Islet precursor cell (in vitro differentiated cells): ENCODE measurements at places on chromosomes 12 and 14.

DNA sequence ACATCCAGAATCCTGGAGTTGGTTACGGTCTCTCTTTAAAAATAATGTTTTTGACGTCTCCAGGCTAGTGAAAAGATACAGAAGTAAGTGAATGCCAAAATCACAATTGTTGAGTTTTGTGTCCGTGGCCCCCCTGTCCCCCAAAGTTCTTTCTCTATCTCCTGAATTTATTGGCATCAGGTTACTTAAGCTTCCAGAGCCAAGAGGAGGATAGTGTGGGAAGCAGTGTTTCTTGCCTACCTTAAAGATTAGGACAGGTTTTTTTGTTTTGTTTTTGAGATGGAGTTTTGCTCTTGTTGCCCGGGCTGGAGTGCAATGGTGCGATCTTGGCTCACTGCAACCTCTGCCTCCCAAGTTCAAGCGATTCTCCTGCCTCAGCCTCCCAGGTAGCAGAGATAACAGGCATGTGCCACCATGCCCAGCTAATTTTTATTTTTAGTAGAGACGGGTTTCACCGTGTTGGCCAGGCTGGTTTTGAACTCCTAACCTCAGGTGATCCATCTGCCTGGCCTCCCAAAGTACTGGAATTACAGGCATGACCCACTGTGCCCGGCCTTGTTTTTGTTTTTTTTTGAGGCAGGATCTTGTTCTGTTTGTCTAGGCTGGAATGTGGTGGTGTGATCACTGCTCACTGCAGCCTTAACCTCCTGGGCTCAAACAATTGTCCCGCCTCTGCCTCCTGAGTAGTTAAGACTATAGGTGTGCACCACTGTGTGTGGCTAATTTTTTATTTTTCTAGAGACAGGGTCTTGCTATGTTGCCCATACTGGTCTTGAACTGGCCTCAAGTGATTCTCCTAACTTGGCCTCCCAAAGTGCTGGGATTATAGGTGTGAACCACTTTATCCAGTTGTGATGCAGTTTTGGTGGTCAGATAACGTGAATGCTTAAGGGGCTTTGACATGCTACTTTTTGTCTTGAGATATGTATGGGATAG, 5.4 kb downstream of the SRSF5 start:
- DNase-seq = no peak

GRCh38 chr12:32568228-32568627, 110.9 kb upstream of the DNM1L start:
- no peak for DNase-seq

DNA sequence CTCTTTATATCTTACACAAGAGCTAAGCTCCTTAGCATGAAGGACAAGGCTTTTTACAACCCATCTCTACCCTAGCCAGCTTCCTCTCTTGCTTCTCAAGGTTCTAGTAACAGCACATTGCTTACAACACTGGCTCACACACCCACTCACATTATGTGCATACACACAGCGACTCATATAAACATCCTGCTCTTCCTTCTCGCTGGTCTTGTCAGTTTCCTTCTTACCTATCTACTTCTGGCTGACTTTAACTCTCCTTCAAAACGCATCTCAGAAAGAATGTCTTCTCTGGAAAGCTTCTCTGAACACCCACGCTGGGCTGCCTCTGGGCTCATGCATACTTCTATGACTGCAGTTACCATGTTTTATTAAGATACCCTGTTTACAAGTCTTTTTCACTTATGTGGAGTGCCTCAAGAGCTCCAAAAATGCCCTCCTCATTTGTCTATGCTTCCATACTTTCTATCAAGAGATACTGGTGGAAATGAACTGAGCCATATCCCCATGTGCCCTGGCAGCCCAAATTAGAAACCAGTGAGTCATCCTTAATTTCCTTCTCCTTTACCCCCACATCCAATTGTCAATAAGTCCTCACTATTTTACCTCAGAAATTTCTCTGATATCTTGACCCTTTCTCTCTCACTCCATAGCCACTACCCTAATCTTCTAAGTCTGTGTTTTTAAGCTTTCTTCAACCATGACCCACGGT, 126.9 kb upstream of the KRAS start:
- no peak for DNase-seq

DNA sequence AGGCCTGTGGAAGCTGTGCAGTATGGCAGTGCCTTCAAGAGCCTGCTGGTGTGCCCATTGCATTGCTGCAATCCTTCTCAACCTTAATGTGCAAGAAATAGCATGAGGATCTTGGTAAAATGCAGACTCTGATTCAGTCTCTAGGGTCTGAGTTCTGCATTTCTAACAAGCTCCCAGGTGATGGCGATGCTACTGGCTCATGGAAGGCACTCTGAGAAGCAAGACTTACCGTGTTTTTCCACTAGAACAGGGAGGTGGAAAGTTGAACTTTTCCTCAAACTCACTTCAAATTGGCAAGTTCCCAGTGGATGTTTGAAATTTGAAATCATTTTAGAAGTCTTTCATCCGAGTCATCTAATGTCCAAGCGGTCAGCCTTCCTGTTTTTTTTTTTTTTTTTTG, 55.5 kb downstream of the MYRFL start:
- DNase-seq = no peak

- DNase-seq = no peak
Observed at GRCh38 chr12:66331814-66332213, 29.5 kb downstream of the HELB start.

DNA sequence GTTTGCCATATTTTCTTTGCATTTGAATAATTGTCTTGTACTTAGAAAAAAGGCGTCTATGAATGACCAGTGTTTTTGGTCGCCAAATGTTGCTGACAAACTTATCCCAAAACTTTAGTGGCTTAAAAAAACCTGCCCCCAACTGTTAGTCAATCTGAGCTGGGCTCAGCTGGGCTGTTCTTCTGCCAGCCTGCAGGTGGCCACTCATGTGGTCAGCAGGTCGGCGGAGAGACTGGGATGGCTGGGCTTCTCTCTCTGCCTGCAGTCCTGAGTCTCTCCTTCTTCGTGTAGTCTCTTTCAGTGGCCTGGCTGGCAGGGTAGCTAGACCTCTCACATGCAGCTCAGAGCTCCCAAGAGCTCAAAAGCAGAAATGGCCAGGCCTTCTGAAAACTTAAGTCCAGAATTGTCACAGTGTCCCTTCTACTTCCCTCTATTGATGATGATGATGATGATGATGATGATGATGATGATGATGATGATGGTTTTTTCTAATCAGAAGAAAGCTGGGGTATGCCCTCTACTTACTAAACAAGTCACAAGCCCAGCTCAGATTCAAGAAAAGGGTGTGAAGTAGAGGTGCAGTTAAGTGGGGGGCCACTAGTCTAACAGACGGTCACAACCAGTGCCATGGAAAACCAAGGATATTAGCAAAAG, 87.9 kb downstream of the PTPN11 start:
- DNase-seq = peak; percentile 64

GRCh38 chr12:6532051-6532926, 2.0 kb upstream of the GAPDH start:
- peak; percentile 98 for DNase-seq

- no peak for DNase-seq
Observed at GRCh38 chr12:110084314-110085015, 36.1 kb upstream of the C12orf76 start.

DNA sequence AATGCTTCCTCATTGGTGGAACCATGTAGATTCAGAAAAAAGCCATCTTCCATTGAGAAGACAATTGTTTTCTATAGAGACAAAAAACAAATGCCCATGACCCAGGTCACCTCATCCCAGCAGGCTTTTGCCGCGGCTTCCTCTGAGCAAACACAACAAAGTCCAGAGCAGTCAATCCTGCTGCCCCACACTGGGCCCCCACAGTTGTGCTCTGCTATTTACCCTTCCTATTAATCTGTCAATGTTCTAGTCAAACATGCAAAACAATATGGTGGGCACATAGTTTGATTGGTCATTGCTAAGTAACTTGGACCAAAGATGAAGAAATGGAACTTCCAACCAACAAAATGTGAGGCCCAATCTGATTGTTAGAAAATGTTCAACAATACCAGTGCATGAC, 20.7 kb downstream of the C12orf42 start:
- no peak for DNase-seq

GRCh38 chr14:38583471-38583870, 327.6 kb upstream of the CLEC14A start:
- DNase-seq = no peak

GRCh38 chr12:23585782-23586163, 363.7 kb downstream of the SOX5 start:
- DNase-seq = no peak

DNA sequence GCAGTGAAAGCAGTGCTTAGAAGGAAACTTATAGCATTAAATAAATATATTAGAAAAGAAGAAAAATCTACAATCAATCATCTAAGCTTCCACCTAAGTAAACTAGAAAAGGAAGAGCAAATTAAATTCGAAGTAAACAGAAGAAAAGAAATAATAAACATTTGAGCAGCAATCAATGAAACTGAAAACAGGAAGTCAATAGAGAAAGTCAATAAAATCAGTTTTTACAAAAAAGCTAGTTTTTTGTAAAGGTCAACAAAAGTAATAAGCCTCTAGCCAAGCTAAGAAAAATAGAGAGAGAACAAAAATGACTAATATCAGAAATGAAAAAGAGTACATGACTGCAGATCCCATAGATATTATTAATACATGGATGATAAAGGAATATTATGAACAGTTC, 34.2 kb upstream of the KTN1 start:
- DNase-seq = no peak

- no peak for DNase-seq
Observed at GRCh38 chr14:25516838-25517237, 466.9 kb upstream of the STXBP6 start.

GRCh38 chr14:91997492-91997891, 42.4 kb downstream of the TRIP11 start:
- no peak for DNase-seq

DNA sequence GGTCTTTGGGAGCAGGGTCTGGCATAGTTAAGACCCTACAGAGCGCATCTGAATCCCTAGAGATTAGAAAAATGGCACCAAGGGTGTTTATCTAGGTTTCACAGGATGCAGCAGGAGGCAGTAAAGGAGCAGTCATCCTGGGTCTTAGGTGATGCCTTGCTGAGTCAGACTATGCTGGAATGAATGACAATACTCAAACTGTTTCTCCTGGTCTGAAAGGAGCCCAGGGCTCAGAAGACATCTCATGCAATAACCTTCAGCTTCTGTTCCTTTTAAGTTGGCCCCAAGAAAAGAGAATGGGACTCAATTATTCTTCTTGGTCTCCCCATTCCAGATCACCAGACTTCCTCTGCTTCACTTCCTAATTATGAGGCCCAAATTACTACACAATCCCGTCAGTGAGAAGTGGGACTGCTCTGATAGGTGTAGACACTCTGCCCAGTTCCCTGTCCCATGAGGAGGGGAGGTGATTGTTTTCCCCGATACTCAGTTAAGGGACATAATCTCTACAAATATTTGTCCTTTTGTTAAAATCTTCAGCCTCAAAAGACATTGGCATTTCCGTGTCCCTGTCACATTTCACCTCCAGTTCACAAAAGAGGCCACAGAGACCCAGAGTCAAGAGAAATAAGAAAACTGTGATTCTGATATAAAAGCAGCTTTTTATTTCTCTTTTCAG, 14.8 kb upstream of the APOF start:
- peak; percentile 59 for DNase-seq

- no peak for DNase-seq
Observed at GRCh38 chr14:38186216-38186615, 21.5 kb upstream of the SSTR1 start.

DNA sequence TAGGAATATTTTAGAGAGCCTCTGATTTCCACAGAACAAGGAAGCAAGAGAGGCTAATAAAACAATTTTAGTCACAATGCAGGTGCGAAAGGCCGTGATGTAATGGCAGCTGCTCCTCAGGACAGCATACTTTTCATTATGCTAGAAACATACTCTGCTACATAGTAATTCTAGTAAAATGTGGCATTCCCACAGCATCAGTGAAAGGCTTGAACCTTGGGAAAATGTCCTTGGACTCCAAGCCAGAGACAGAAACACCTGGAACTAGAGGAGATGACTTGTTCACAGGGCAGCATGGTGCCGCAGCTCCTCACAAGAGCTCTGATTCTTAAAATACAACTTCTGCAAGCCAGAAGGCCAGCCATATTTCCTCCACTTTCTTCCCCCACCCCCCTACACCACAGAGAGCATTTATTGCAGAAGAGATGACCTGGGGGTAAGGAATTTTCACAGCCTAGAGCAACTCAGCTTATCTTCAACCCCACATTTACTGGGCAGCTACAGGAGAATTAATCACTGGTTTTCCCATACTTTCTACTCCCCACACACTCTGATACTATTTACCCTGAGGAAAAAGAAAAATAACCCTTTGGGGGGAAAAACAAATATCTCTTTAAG, 15.8 kb downstream of the ABCC9 start:
- DNase-seq = peak; percentile 57

- peak; percentile 56 for DNase-seq
Observed at GRCh38 chr12:6450869-6451347, 934 bp upstream of the TAPBPL start.

DNA sequence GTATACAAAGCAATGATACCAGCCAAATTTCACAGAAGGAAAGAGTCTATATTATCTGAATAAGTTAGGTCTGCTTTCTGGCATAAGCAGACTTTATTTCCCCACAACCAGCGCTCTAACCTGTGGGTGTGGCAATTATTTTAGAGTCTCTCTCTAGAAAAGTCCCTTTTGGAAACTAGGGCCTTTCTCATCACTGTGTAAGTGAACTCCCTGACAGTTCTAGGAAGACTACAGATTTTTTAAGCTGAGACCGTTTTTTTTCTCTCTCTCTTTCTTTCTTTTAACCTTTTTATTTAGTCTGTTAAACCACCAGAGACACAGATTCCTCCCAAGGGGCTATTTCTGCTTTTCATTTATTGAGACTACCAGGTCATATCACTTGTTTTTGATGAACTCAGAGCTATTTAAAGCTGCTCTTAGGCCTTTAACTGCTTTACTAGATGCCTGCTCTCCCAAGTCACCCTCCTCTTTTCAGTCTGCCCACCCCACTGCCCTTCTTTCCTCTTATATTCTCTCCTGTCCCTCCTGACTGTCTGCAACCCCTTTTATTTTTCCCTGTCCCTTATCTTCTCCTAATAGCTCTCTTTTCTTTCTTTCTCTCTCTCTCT, 69.2 kb upstream of the ARHGAP5 start:
- no peak for DNase-seq

DNA sequence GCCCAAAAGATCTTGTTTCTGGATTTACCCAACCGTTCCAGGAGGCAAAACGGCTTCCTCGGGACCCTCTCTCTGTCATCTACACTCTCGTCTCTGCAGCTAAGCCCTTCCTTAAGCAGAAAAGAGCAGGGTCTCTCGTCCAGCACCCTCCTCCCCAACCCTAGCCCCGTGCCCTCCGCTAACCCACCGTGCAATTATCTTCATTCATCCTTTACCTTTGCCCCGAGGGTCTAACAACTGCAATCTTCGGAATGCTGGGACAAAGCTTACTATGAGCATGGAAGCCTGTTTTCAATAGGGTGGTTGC, 276 bp upstream of the BMAL2 start:
- DNase-seq = no peak

DNA sequence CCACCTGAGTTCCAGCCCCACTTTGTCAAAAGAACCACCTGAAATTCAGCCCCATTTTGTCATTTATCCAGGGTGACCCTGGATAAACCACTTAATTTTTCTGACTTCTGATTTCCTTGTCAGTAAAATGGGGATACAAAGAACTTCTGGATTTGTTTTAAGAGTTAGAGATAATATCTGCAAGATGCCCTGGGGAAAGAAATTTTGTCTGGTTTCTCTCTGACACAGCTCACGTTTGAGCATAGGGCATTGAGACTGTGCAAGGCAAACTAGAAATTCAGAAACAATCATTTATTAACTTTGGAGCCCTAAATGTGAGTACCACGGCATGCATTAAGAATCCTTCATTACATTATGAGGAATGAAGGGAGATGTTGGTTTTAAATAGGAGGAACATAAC, 37.2 kb downstream of the TMTC2 start:
- DNase-seq = no peak

- DNase-seq = peak; percentile 41
Observed at GRCh38 chr14:59020382-59020781, 168.1 kb upstream of the DAAM1 start.

GRCh38 chr14:61889914-61890351, 127.7 kb downstream of the SNAPC1 start:
- no peak for DNase-seq
